ENCODE measurements at places on chromosomes 12 and 14. TPM values are rescaled to one million over a fixed set of nuclear protein-coding genes. Genes with fewer than 3 reads are reported as not detected.

GRCh38 chr12:59594943-59595500 lies 807 bp upstream of the SLC16A7 start:
- peak; percentile 2 for DNase-seq

The BATF gene
- total RNA-seq, result not detected

GRCh38 chr14:72962829-72963312 lies 36.6 kb downstream of the DCAF4 start:
- peak; percentile 90 for DNase-seq

The JPH4 gene
- not detected for total RNA-seq

DNA sequence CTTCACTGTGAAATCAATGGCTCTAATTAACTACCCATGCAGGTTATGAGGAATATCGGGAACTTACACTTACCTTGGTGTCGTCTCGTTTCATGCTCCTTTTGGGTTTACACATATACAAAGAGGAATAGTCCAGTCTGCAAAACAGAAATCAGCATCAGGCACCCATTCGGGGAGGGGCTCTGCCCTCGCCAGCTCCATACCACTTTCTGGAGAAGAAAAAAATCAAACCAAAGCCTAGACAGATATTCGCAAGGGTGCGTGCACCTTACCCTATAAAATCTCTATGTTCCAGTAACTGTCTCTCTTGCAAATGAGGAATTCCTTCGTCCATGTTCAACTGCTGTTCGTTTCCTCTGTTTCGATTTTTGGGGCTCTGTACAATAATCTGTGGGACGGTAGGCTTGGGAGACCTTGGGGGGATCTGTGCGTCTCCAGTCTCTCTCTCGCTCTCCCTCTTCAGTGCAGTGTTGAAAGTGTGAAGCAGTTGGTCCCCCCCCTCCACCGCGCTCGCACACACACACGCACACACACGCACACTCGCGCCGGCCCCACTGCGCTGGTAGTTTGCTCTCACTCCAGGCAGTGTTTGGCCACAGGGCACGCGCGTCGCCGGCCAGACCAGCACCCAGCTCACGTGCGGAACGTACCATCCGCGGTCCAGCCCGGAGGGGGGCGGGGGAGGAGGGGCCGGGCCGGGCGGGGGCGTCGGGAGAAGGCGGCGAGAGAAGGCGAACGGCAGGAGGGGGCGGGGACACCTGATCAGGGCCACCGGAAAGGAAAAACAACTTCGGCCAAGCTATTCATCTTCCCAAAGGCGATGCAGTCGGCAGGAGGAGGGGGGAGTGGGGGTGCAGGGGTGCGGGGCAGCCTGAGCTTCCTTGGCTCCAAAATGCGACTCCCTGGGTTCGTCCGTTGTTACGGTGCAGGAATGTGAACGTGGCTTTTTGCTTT lies at the start of gene BHLHE41:
BHLHE41 (minus strand) TSS at position 592 of the 954 bp plus-strand sequence; CDS start at position 334, 258 bp downstream.
- peak; percentile 64 for DNase-seq

- DNase-seq, result no peak
These were observed 18.6 kb upstream of the SSPN start for GRCh38 chr12:26176725-26177124.

GRCh38 chr14:99573436-99574098 lies 30.4 kb downstream of the CCDC85C start:
- DNase-seq, result no peak

DNA sequence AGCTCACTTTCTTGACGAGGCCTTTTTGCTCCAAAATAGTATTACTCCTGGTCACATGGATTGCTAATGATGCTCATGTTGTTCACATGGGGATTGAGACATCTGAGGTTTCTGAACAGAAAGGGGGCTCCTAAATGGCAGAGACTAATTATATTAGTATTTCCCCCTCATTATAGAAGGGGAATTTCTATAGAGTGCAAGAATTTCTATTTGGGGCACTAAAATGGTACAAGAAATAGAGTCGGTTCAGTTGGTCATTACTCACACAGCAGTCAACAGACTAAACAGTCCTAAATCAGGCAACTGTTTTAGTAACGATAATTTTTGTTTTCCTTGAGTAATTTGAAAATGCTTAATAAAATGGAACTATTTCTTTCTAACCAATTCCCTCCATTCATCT lies 108.9 kb downstream of the DACT1 start:
- DNase-seq, result no peak

The ASCL1 gene
- not detected for total RNA-seq

DNA sequence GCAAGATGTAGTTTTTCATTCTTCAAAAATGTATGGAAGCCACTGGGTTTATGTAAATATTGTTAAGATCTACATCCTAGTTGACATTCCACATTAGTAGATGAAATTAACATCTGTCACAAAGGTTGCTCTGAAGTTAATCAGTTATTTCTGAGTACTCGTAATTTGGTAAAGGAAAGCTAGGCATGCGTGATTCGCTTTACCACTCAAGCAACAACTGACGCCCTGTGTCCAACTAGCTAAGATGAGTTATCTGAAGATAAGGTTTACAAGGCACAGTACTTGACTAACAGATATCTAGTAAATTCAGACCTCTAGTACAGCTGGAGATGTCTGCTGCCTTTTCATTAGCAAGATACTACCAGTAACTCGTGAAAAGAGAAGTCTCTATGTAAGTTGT lies 14.1 kb downstream of the PRKD1 start:
- no peak for DNase-seq

DNA sequence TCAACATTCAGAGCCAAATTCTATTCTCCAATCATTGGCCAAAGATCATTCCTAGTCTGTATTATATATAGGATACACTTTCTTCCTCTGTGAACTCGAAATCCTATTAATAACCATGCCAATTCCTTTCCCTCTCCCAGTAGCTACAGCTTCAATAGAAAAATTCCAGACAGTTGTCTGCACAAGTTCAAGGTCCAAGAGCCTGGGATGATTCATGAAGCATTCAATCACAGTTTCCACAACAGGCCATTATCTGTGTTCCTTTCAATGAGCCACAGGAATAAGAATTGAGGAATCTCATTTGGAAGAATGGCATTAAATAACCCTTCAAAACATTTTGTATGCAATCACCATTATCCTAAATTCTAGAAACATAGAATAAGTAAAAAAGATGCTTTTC lies 437.4 kb downstream of the RMST start:
- DNase-seq, result no peak

The AHSA1 gene
- 76.3 TPM for total RNA-seq

The TAS2R50 gene
- total RNA-seq, result 3.1 TPM

DNA sequence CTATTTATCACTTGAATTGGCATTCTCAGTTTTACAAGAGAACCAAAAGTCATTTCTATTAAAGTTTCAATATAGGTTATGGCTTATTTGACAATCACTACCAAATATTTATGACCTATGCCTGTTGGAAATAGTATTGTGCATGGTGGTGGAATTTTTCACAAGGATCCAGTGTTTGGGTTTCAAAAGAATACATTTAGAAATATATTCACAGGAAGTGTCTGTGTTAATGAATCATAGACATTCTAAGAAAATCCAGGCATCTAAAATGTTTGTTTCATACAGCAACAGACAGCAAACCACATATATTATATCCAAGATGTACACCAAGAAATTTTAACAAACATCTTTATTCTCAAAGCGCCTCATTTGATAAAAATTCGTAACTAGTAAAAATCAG lies 92.7 kb downstream of the MED13L start:
- no peak for DNase-seq

DNA sequence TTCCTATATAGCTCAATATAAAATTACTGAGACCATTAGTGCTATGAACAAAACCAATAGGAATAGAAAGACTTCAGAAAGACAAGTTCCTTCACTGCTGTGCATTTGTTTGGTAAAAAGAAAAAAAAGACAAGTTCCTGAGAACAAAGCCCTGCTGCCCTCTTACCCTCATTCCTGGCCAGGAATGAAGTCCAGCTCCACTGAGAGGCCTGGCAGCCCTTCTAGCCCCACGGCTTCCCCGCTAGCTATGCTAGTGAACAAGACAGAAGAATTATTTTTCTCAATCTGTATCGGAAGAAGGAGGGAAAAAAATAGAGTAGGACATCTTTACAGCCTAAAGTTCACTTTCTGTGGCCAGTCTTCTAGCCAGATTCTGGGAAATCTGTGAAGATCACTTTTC lies 1.6 kb downstream of the MFAP5 start:
- DNase-seq, result peak; percentile 69

The KRT72 gene
- not detected for total RNA-seq

DNA sequence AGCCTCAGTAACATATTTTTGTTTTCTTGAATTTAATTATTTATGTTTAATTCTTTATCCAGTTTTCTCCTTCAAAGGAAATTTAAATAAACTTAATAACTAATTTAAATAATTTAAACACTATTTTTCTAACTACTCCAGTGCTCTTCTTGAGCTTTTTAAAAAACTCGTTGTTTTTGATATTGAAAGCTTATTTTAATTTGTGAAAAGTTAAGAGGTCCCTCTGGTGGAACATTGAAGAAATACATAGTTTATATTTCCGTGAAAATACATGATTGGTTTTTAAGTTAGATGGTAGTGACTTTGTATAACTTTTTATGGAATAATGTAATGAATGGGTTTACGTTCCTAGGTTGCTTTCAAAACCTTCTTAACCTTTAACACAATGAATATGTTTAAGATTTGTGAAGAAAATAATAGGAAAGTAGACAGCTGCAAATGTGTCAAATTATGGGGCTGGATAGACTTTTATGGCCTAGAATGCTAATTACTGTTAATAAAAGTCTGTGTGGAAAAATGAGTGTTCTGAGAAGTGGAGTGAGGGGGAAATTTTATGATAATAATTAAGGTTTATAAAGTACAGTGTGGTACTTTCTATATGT lies 45.9 kb upstream of the MSRB3 start:
- peak; percentile 53 for DNase-seq

The STXBP6 gene
- total RNA-seq, result 2.7 TPM

DNA sequence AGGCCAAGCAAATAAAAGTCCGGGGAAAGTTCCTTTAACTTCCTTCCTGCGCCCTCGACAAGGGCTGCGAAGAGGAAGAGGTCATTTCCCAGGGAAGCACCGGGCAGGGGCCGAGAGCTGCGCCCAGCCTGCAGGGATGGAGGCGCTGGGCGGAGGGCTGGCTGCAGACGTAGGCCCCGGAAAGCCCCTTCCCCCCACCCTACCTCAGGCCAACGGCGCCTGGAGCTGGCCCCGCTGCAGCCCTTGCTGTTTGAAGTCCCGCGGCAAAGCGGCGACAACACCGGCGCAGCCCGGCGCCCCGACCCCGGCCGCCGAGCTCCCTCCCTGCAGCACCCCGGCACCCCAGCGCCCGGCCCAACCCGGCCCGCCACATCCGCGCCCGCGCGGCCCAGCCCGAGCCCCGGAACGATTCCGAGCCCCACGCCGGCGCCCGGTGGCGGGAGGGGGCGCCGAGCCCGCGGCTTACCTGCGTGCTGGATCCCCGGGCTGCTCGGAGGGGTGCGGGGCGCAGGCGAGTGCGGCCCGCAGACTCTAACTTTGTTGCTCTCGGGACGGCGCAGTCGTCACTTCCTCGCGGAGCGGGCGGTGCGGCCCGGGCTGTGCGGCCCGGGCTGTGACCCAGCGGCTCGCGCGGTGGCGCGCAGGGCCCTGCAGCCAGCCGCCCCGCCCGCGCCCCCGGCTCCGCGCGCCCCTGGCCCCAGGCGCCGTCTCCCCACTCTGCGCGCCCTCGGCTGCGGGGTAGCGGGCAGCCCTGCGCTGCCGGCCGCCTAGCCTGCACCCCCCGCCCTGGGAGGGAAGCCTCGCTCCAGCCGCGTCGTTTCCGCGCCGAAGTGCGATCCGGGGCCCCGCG lies 64.8 kb upstream of the PTGR2 start:
- peak; percentile 37 for DNase-seq

The FOXA1 gene
- total RNA-seq, result not detected

- DNase-seq, result no peak
These were observed 13.9 kb upstream of the HDAC7 start for GRCh38 chr12:47833591-47834012.

The CPNE6 gene
- total RNA-seq, result not detected

- DNase-seq, result peak; percentile 81
These were observed 78.7 kb downstream of the TXNDC16 start for GRCh38 chr14:52473557-52473956.

- DNase-seq, result no peak
These were observed 6.0 kb upstream of the STK38L start for GRCh38 chr12:27237790-27238771.

DNA sequence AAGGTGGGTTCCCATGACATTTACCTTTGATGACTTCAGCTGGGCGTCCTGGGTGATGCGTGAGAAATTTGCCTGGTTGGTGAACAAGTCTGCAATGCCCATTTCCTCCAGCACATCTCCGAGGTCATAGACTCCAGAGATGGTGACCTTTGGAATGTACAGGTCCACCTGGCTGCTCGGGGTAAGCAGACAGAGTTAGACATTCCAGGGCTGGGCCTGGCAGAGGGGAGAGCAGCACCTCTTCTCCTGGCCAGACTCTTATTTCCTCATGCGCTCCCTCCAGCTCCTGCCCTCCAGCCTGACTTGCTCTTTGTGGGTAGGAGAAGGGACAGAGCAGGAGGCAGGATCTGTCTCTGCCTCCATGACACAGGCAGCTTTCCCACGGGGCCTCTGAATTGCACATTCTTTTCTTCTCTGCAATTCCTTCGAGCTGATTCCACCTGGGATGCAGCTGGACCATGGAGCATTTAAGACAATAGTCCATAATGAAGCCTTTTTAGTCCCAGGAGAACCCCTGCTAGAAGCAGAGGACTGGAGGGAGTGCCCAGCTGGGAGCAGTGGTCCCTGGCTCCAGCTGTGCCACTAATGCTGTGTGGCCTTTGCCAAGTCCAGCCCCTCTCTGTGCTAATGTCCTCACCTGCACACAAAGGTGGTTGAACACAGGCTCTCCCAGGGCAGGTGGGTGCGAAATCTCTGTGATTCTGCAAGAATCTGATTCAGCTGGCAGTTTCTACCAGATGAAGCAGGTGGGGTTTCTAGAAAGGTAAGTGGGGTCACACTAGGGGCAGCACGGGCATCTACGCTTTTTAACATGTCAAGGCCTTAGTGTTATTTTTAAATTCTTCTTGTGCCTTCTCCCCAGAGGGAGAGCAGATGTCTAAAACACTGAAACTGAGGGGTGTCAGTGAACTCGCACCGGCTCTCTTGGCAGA lies 13.2 kb upstream of the SERPINA10 start:
- DNase-seq, result no peak

- DNase-seq, result no peak
These were observed 475.6 kb upstream of the MIS18BP1 start for GRCh38 chr14:45728434-45729225.

DNA sequence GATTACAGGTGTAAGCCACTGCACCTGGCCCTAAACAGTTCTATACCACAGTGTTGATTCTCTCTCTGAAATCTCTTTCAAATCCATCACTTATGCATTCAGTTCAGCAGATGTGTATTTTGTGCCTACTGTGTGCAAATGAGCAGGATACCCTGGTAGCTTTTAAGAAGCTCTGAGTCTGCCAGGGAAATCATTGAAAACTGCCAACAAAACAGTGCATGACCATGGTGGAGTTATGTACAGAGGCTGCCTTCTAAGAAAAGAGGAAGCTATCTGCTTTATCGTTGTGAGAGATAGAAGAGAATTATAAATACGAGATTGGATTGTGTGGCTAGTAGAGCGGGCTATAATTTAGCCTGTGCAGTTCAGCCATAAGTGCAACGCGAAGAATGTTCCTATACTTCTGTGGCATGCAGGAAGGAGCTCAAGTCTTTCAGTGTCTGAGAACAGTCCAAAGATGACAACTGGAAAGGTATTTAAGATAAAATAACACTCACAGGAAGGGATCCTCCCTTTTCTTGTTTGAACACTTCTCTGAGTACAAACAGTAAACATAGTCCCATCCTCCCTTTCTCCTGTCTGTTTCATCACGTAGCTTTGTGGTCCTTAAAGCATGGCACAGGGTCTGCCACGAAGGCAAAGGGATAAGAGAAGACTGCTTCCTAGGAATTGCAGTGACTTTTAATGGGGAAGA lies 4.3 kb downstream of the DIP2B start:
- no peak for DNase-seq

Data from fibroblast of the aortic adventitia (primary cell).